ENCODE measurements at places on chromosomes 7 and 10. TPM values are rescaled to one million over a fixed set of nuclear protein-coding genes. Genes with fewer than 3 reads are reported as not detected.

Gene RPP38
- 13.0 TPM for total RNA-seq

Gene PDLIM1
- 46.4 TPM for total RNA-seq

Gene SVOPL
- total RNA-seq, result not detected

Gene TMED4
- total RNA-seq, result 60.5 TPM

Gene GSTO2
- 5.3 TPM for total RNA-seq

Gene HGF
- total RNA-seq, result 0.16 TPM

Gene ADAM8
- 0.81 TPM for total RNA-seq
